ENCODE measurements at places on chromosomes 3 and 15.
A peak's percentile ranks its signal among the peaks of the same experiment; 100 is the strongest.

- no peak for DNase-seq
These were observed 399.1 kb upstream of the TBL1XR1 start for GRCh38 chr3:177596248-177596815.

GRCh38 chr3:136957751-136958288 lies at the start of gene IL20RB:
TSS of gene IL20RB (plus strand) at chr3:136957983. CDS start at chr3:136958114, 131 bp downstream.
- no peak for DNase-seq

- no peak for DNase-seq
These were observed 22.2 kb downstream of the ALDH1A2 start for GRCh38 chr15:58043192-58043903.

- DNase-seq: no peak
These were observed 1.3 kb downstream of the ELL3 start for GRCh38 chr15:43775411-43775965.

DNA sequence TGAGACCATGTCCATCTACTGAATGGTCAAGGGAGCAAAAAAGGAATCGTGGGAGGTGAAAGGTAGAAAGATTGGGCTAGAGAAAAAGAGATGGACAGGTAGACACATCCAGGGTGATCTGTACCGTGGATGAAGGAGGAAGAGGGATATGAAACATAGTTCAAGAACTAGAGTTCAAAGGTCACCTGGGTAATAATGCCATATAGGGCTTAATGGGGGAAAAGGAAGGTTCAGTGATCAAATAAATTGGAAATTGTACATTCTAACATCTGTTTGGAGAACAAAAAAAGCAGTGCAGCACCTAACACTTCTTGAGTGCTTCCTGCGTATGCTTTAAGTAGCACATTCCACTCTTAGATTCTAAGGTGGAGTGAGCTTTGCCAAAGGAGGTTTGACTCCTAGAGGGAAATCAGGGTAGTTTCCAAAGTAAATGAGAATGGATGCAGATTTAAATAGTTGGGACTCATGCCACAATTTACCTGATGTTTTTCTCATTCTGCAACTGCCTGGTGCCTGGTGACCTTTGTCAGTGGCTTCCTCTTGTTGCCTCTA lies 46.6 kb downstream of the MITF start:
- no peak for DNase-seq

DNA sequence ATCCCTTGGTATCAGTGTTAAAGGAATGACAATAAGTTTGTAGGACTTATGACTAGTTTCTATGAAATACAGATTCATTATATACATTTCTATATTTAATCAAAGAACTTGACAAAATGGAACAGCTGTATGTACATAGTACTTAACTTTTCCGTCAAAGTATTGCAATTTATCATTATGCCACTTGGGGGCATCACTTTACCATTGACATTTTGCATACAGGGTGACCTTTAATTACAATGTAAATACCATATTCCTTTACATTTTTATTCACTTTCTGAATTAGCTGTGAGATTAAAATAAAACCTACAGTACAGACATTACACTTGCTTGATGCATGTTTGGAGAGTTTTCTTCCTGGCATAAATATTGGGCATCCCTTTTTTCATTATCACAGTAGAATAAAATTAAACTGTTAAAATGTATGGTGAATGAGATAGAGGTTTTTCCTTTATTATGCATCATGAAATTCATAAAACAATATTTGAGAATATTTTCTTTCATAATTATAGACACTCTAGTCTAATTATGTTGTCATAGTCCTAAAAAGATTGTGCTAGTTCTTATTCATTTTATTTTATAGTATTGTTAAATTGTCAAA lies 6.9 kb downstream of the NEK11 start:
- peak; percentile 19 for DNase-seq

DNA sequence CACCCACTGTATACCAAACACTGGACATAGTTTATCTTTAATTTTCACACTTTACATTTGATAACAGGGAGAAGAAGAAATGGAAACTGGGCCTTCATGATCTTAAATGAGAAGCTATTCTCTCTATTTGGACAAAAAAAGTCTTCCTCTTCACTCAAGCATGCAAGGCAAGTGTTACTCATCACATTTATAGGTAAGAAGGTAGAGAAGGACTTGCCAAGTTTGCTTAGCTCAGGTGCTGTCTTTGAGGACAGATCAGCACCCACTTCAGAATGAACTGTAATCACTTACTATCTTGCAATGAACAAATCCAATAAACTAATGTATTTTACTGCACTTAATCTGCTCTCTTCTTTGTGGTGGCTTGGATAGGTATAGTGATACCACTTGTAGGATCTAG lies 1.1 kb upstream of the MYH15 start:
- no peak for DNase-seq
